Pancreas (tissue), 10 donors: ENCODE measurements at places on chromosomes 2 and 18. TPM values are rescaled to one million over a fixed set of nuclear protein-coding genes. Genes with fewer than 3 reads are reported as not detected.

The NT5DC4 gene
- total RNA-seq = not detected

GRCh38 chr2:128320192-128320905 is 1.7 kb upstream of the HS6ST1 start:
- DNase-seq = no peak

GRCh38 chr2:29130295-29130694 is 15.1 kb downstream of the CLIP4 start:
- DNase-seq = no peak

The WDSUB1 gene
- total RNA-seq = 4.2 TPM

DNA sequence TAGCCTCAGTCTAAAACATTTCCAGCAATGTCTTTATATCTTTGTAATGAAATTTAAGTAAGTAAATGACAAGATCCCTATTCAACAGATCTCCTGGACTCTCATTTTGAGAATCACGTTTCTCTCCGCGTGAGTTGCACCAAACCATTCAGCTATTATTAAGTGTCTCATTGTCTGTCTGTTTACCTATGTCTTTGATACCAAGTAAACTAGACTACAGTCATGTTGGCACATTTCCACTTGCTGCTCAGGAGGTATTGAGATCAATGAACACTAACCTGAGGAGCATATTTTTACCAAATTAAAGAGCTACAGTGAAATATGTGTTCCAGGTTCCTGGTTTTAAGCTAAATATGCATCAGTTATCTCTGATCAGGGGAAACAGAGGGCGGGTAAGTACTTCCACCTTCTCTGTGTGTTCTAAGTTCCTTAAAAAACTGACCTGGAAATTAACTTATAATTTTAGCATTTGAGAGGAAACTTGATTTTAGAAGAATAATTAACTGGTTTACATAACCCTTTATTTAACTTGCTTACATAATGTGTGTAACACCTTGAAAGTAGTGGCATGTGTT is 125.8 kb downstream of the OSBPL6 start:
- no peak for DNase-seq

DNA sequence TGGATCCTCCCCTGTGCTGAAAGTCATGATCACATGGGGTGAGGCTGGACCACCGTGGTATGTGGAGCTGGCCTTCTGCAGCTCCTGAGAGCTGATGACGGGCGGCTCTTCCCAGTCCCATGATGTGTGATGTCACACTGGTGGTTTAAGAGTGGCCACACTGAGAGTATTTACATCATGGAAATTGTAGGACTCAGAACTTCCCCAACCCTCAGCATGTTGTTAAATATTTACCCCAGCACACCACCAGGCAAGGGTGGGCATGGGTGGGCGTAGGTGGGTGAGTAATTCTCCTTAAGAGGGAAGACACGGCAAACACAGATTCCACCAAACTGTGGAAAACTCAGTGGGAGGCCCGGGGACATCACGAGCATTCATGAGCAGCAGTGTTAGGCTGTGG is 106.8 kb downstream of the ALPK2 start:
- no peak for DNase-seq

GRCh38 chr2:122883849-122884248 is 1128.4 kb downstream of the TSN start:
- no peak for DNase-seq

- DNase-seq = no peak
Observed at GRCh38 chr2:70685771-70686171, 82.2 kb downstream of the ADD2 start.
